Hematopoietic multipotent progenitor cell treated with erythropoietin and hydrocortisone succinate and interleukin-3 and kit ligand, for 4 days (in vitro differentiated cells): ENCODE measurements at places on chromosomes 2 and 18.

DNA sequence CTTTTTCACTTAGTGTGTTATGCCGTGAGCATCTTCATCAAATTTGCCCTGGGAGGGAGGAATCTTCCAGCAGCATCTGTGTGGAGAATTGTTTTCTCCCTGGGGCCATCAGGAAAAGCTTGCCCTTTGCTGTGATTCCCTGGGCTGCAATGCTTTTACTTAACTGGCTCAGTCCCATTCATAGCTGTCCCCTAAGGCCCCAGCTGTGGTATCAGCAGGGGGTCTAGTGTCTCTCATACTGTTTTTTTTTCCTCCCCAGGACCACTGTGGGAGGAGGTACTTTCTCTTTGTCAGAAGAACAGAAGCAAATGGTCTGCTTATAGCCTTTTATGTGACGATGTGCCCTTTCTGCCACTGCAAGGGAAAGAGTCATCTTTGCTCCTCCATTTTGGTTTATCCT is 176.8 kb upstream of the CELF4 start:
- DNase-seq, result no peak

DNA sequence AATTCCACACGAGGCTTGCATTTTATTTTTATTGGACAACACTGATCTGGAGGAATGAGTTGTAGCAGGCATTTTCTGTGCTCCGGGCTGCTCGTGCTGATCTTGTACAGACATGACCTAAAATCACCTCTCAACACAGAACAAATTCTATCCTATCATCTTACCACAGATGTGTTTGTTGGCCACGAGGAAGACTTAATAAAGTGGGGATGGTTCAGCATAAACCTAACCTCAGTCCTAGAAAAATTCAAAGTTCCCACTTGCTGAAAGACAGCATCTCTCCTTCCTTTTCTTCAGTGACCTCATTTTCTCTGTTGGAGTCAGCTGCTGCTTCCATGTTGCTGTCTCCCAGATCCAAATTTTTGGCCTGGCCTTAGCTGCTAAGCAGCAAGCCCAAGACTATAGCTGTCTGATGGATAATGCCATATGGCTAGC is 45.3 kb downstream of the RBKS start:
- peak; percentile 23 for DNase-seq

GRCh38 chr2:21800356-21800755 is 676.6 kb downstream of the TDRD15 start:
- DNase-seq, result no peak

DNA sequence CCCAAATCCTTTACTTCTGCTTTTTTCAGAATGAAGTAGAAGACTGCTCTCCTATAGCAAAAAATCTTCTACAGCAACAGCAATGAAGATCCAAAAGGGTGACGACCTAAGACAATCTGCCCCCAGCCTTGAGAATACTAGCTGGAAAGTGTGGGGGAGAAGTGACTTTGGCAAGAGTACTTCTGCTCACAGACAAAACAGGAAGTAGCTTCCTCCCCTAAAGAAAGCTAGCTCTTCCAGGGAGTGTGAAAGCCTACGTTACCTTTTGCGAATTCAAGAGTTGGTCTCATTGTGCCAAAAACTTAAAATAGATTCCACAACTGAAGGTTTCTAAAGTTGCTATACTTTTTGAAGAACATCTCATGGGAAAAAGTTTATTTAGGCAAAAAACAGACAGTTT is 1069.2 kb upstream of the CHAC2 start:
- no peak for DNase-seq

- no peak for DNase-seq
These were observed 9.4 kb downstream of the FOSL2 start for GRCh38 chr2:28401948-28402550.

GRCh38 chr2:190707726-190708125 is 58.8 kb downstream of the NAB1 start:
- DNase-seq, result no peak

- DNase-seq, result no peak
These were observed 172.3 kb upstream of the SLC35G4 start for GRCh38 chr18:11437046-11437445.

DNA sequence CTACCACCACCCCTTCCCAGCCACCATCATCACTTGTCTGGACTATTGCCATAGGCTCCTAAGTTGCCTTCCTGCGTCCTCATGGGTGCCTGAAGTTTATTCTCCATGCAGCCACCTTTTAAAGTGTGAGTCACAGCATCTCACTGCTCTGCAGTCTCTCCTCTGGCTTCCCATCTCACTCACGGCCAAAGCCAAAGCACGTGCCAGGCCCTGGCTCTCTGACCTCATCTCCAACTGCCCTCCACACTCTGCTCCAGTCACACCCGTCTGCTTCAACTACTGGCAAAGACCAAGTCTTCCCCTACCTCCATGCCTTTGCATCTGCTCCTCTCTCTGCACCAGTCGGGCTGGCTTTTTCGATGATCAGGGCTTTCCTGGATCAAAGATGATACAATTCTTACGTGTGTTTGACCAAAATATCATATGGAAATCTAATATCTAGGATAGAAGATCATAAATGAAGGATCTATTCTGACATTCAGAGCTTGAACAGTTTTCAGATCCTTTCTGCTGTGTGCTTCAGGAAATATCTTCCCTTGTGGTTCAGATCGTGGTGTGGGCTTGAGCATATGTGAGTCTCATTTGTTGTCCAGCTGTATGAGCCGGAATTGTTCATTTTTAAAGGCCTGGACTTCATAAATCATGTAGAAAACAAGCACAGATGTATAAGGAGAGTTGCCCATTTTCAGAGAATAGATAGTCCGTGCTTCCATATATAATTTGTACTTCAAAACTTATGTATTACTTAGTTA is 175.6 kb downstream of the PRKCE start:
- DNase-seq, result no peak
